Activated T-helper 1 cell treated with anti-CD3 and anti-CD28 coated beads, Interleukin-12 subunit alpha, Interleukin-12 subunit beta, Interleukin-2, Interleukin-4 antibody, amounts not matched to agents 30 ng/mL and 10 ng/mL and 1 ng/mL, durations not matched to agents 14 hours and 24 hours and 36 hours (primary cell): ENCODE measurements at places on chromosomes 12 and 14. TPM values are rescaled to one million over a fixed set of nuclear protein-coding genes. Genes with fewer than 3 reads are reported as not detected.

DNA sequence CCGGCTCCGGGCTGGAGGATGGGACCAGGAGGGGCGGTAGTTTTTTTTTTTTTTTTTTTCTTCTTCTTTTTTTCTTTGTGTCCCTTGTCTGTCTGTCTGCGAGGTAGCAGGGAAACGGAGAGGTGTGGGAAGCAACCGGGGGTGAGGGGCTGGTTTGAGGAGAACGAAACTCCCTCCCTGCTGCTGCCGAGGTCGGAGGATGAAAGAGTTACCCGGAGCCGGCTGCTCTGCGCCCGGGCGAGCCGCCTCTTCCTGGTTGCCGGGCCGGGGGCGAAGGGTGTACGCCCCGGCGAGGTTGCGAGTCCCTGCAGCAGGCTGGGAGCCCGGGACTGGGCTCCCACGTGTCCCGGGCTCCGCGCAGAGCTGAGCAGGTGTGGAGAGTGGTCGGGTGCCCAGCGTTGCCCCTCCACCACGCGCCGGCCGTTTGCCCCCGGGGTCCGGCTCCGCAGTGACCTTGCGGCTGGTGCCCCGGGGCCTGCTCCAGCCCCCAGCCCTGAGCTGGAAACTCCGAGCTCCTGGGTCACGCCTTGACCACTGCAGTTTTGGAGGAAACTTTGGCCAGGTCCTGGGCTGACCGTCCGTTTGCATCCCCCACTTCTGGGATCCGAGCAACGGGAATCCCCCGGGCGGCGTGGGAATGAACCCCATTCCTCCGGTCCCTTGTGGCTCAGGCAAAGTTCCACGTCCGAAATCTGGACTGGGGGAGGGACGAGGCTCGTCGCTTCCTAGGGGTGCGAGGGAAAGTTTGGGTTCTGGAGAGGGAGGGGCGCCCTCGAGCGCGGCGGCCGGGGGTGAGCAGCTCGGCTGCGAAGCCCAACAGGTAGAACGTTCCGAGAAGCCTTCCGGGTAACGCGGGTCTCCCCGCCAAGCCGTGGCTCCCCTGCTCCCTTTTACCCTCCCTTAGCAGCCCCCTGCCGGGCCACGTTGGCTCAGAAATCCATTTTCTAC is 1.3 kb downstream of the CHST11 start:
- peak overlapping the region; percentile 99 for H3K27ac ChIP-seq
- H3K4me1 ChIP-seq, result peaks cover 54% of the 10 kb centered on the region
- H3K4me3 ChIP-seq, result peak overlapping the region; percentile 99
- H3K27me3 ChIP-seq, result no peaks in the 10 kb centered on the region
- peaks cover 15% of the 10 kb centered on the region for H3K36me3 ChIP-seq

DNA sequence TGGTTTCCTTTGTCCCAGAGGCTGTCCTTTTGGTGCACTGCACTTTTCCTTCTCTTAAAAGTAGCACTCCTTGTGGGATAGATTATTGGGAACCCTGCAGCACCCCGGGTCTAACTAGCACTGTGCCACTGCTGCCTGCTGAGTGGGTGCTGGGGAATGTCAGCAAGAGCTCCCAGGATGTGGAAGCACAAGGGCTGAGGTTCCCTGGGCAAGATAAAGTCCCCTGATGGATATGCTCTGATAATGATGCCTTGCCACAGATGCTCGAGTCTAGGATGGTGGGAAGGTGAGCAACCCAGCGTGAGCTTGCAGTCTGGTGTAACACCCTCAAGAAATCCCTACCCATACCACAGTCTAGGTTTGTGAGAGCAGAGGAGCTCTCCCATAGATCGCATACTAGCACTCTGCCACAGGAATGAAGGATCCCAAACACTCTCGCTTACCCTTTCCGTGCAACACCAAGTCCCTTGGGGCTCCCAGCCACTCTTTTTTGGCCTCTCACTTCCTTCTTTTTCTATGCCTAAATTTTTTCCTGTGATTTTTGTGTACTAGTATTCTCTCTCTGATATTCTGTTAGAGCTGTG is 32.6 kb downstream of the USP15 start:
- peak overlapping the region; percentile 68 for H3K27ac ChIP-seq
- no peak for DNase-seq
- peaks cover 81% of the 10 kb centered on the region for H3K4me1 ChIP-seq
- H3K4me3 ChIP-seq, result no peak overlapping the region
- H3K27me3 ChIP-seq, result no peaks in the 10 kb centered on the region

- no peak for DNase-seq
- peaks cover 16% of the 10 kb centered on the region for H3K4me1 ChIP-seq
- peaks cover 8% of the 10 kb centered on the region for H3K36me3 ChIP-seq
Measured at GRCh38 chr14:103708750-103709187, 6.5 kb downstream of the XRCC3 start.

- H3K4me1 ChIP-seq, result peaks cover 5% of the 10 kb centered on the region
- H3K27me3 ChIP-seq, result no peaks in the 10 kb centered on the region
- peak; percentile 49 for DNase-seq
- no peak overlapping the region for H3K4me3 ChIP-seq
- no peak overlapping the region for H3K27ac ChIP-seq
- H3K36me3 ChIP-seq, result peaks cover 22% of the 10 kb centered on the region
Measured at GRCh38 chr12:53065975-53066931, 12.9 kb downstream of the SPRYD3 start.

- peaks cover 7% of the 10 kb centered on the region for H3K27me3 ChIP-seq
- H3K4me1 ChIP-seq, result peaks cover 47% of the 10 kb centered on the region
- peaks cover 10% of the 10 kb centered on the region for H3K36me3 ChIP-seq
- no peak overlapping the region for H3K27ac ChIP-seq
- no peak overlapping the region for H3K4me3 ChIP-seq
Measured at GRCh38 chr12:550473-551260, 90.9 kb downstream of the B4GALNT3 start.

DNA sequence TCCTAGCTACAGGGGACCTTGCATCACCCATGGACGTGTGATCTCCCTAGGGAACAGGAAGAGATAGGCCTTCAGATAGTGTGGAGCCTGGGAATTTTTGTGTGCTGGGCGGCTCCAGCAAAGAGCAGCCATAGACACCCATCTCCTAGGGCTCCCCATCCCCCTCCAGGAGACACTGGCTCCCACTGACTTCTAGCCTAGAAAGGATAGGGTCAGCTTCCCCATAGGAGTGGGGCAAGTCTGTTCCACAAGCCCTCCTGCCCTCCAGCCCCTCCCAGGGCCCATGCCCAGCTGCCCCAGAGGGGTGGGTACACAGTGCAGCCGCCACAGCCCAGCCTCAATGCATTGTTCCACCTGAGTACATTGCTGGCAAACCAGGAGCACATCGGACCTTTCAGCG is 16.5 kb upstream of the LALBA start:
- DNase-seq, result no peak
- H3K27ac ChIP-seq, result no peak overlapping the region
- no peaks in the 10 kb centered on the region for H3K36me3 ChIP-seq
- H3K4me1 ChIP-seq, result no peaks in the 10 kb centered on the region
- peaks cover 20% of the 10 kb centered on the region for H3K27me3 ChIP-seq
- H3K4me3 ChIP-seq, result no peak overlapping the region

DNA sequence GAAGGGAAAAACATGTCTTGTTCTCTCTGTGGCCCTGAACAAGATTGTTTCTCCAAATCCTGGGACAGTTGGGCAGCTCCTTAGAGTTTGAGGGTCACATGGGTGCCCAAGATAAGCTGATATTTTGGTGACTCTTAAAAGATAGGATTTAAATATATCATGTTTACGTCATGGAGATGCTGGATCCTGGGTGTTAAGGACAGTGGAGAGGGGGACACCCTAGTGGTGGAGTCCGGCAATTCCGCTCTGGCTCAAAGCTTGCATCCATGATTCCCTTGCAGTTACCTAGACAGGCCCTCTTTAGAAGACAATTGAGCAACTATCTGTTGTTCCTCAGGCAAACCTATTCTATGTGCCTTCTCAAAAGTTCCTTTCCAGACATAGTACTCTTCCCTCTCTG is 101.8 kb downstream of the CMKLR1 start:
- H3K4me3 ChIP-seq, result no peak overlapping the region
- H3K27ac ChIP-seq, result no peak overlapping the region
- H3K36me3 ChIP-seq, result no peaks in the 10 kb centered on the region
- DNase-seq, result no peak

GRCh38 chr14:89625731-89626232 is 208.7 kb upstream of the FOXN3 start:
- peaks cover 18% of the 10 kb centered on the region for H3K36me3 ChIP-seq
- no peak overlapping the region for H3K4me3 ChIP-seq
- H3K27me3 ChIP-seq, result no peaks in the 10 kb centered on the region
- H3K27ac ChIP-seq, result peak overlapping the region; percentile 89
- H3K4me1 ChIP-seq, result peaks cover 67% of the 10 kb centered on the region

DNA sequence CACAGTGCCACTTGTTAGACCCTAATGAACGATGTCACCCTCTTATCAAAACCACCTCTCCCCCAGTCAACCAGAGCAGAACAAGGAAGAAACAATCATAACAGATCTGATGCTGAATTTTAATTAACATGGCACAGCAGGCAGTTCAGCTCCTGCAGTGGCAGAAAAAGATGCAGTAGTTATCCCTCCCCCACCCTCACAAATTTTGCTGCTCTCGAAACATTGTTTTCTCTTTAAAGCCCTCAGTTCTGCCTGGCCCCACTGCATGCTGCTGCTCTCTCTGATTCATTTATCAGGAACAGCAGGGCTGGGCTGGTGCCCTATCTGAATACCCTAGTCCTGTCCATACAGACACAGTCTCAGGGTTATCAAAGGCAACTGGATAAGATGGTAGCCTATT is 12.2 kb downstream of the CCDC175 start:
- no peaks in the 10 kb centered on the region for H3K36me3 ChIP-seq
- no peaks in the 10 kb centered on the region for H3K4me1 ChIP-seq
- peaks cover 19% of the 10 kb centered on the region for H3K27me3 ChIP-seq
- no peak for DNase-seq

GRCh38 chr12:107829271-107829670 is 54.8 kb downstream of the ASCL4 start:
- H3K36me3 ChIP-seq, result no peaks in the 10 kb centered on the region
- no peak for DNase-seq
- no peaks in the 10 kb centered on the region for H3K4me1 ChIP-seq
- no peak overlapping the region for H3K4me3 ChIP-seq

PKP2 gene
- total RNA-seq, result not detected in 2 replicates

PLEKHG3 gene
- total RNA-seq, result 5.5 and 6.2 TPM in 2 replicates

NCAPD2 gene
- 91.6 and 93.4 TPM in 2 replicates for total RNA-seq

ADGRD1 gene
- 0.18 and 0.59 TPM in 2 replicates for total RNA-seq

AQP6 gene
- not detected in 2 replicates for total RNA-seq

TRIP11 gene
- total RNA-seq, result 36.5 and 44.4 TPM in 2 replicates
